GM12878 (cell line): ENCODE measurements at places on chromosomes 6 and 20. TPM values are rescaled to one million over a fixed set of nuclear protein-coding genes. Genes with fewer than 3 reads are reported as not detected.

TLDC2 gene
- total RNA-seq, result 0.24 and 0.41 TPM in 2 replicates

GNAS-AS1 gene
- total RNA-seq, result 1.6 and 2.6 TPM in 2 replicates

GINS1 gene
- 33.8 and 35.6 TPM in 2 replicates for total RNA-seq

PI16 gene
- total RNA-seq, result not detected in 2 replicates

POM121L2 gene
- not detected in 2 replicates for total RNA-seq

OR2H1 gene
- not detected in 2 replicates for total RNA-seq

GPX5 gene
- not detected in 2 replicates for total RNA-seq

DZANK1 gene
- 4.8 and 5.5 TPM in 2 replicates for total RNA-seq

PPP1R3G gene
- 0.08 and 0.10 TPM in 2 replicates for total RNA-seq
